ENCODE measurements at places on chromosomes 4 and X.

- DNase-seq: no peak
Observed at GRCh38 chr4:36172656-36173055, 71.7 kb downstream of the ARAP2 start.

DNA sequence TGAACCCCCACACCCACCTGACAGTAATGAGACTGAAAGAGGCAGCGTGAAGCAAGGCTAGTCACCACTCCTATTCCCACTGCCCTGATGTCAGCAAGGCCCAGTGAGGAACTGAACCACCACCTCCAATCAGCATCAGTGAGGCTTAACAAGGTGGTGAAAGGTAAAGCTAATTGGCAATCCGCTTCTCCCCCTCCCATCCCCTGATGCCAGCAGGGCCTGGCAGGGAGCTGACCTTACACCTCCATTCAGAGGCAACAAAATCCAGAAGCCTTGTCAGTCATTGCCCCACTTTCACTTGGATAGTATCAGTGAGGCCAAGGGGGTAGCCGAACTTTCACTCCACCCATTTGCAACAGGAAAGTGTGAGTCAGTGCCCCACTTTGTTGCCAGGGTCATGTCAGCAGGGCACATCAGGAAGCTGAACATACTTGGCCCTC lies 60.8 kb downstream of the AWAT2 start:
- DNase-seq: no peak

GRCh38 chrX:126165721-126166461 lies at the start of gene DCAF12L2:
TSS of gene DCAF12L2 (minus strand) at chrX:126166289. CDS start at chrX:126165924, 365 bp downstream.
- no peak for DNase-seq

DNA sequence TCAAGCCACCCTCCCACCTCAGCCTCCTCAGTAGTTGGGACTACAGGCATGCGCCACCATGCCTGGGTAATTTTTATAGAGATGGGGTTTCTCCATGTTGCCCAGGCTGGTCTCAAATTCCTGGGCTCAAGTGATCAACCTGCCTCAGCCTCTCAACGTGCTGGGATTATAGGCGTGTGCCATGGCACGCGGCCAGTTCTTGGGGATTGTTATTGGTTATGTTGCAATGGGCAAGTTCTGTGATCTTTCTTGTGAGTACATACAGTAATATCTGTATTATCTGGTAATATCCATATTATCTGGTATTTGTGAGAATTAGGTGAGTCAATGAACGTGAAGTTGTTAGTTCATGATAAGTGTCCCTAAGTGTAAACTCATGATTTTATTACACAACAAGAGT lies 90.3 kb upstream of the TBL1X start:
- DNase-seq: no peak

DNA sequence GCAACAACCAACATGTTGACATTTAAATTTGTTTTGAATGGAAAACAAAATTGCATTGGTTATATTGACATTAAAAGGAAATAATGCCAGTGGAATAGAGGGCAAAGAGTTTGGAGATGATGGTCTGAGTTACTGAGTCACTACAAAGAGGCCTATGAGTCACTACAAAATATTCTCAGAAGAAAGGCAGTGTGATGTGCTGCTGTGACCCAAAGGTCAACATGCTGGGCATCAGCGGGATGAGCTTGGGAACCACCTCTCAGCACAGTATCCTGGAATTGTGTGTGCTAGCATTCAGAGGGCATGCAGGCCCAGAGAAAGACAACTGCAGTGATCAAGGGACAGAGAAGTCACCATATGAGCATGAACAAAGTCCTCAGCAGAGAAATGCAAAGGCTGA lies 2.8 kb downstream of the CMC4 start:
- DNase-seq: no peak

GRCh38 chr4:3174371-3175338 lies 74.3 kb upstream of the MSANTD1 start:
- DNase-seq: no peak

DNA sequence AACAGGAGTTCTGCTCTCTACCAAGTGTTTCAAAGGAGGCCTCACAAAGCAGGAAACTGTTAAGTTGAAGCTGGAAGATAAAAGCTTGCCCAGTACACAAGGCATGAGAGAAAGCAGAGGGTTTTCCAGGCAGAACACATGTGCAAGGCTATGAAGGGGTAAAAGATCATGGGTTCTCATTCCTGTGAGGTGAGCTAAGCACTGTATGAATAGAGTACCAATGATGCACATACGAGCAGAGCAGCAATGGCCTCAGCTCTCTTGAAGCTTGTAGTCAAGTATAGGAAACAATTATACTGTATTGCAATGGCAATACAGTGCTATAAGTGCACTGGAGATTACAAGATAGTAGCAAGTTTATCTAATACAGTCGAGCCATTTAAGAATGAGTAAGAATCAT lies 18.0 kb downstream of the TTC29 start:
- DNase-seq: no peak

- DNase-seq: no peak
Observed at GRCh38 chrX:32137525-32137924, 1065.7 kb upstream of the FTHL17 start.

DNA sequence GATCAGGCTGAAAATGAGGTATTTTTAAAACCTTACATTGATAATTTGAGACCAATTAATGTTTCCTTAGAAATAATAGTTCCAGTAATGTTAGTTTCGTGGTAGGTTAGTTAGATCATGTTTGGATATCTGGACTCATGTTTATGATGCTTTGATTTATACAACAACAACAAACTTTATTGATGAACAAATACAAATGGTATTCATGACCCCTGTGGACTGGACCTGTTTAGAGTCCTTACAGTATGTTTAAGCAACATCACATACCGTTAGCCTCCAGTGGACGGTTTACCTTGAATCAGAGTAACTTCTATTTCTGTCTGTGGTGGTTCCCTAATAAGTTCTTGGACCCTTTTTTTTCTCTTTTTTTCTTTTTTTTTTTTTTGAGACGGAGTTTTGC lies 18.0 kb downstream of the ZRSR2 start:
- DNase-seq: no peak

DNA sequence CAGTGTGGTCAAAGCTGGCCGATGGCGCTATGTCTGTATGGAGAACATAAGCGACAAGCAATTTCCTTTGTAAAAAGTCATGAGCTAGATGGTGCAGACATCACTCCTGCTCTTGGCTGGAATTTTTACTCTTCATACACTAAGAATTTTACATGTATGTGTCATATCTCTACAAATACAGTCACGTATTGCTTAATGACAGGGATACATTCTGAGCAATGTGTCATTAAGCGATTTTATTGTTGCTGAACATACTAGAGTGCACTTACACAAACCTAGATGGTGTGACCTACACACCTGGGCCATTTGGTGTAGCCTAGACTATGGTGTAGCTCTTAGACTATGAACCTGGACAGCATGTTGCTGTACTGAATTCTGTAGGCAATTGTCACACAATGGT lies 185.4 kb downstream of the SOWAHB start:
- no peak for DNase-seq

- DNase-seq: no peak
Observed at GRCh38 chr4:74369855-74370254, 4.9 kb downstream of the EREG start.

- DNase-seq: no peak
Observed at GRCh38 chr4:141081921-141082395, 51.3 kb downstream of the RNF150 start.

GRCh38 chr4:88857588-88857987 lies 160.0 kb upstream of the NAP1L5 start:
- DNase-seq: no peak

DNA sequence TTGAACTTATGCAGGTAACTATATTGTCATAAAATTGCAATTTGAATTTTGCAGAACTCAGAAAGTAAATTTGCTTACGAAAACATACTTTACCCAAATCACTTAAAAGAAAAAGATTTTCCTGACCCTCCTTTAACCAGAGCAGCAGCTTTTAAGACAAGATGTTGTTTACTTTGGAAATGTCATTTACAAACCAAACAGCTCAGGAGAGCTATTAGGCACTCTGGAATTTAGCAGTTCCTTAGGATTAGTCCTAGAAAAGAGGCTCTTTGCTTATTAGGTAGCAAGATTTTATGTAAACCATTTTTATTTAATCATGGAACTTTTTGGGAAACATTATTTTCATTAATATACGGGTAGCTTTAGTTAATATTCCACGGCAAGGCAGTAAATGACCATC lies 765.7 kb upstream of the POU3F4 start:
- no peak for DNase-seq

DNA sequence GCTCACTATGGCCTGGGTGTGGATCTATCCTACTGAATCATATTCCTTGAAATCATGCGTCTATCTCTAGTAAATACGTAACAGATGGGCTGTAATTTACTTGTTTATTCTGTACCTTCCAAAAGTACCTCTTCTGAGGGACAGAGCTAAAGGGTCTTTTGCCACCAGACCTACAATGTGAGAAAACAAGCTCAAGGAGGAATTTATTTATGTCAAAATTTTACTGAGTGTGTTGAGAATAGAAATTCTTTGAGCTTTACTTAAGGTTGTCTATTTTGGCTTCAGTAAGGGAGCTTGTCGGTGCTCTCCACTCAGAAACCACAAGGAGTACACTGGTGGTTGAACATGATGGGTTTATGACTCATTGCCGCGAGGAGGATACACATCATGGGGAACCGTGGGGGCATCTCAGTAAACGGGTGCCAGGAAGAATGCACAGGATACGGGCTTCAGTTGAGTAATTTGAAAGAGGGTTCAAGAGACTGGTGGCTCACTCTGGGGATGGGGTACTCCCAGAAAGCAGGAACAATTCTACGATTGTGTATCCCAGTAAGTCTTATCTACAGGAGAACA lies 3.0 kb downstream of the ANK2 start:
- no peak for DNase-seq

DNA sequence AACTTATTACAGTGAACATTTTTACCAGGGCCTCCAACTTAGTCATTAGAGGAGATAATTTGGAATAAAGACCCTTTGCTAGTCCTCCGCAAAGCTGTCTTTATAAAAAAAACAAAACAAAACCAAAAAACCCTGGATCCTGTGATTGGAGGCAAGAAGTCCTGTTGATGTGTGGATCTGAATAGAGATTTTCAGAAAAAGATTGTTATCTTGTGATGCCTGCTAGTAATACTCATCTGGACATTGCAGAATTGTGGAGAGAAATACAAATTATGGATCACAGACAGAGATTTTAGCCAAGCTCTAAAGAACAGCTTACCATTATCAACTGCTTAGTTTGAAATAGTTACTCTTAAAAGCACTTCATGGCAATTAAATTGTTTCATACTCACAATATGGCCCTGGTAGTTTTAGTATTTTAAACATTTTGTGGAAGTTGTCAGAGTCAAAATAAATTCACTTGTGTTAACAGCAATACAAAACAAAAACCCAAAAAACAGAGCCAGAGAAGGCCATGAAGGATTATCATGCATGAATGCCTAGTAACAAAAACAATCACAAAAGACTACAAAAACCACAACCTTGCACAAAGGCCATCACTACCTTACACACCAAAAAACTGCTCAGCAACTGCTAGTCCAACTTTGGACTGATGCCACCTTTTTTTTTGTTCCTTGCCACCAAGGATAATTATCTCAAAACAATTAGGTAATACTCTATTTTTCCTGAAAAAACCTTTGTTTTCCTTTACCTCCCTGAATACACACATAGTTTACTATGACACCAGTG lies 514.5 kb upstream of the SLIT2 start:
- no peak for DNase-seq

- DNase-seq: no peak
Observed at GRCh38 chr4:153620352-153620751, 63.7 kb upstream of the TLR2 start.

- DNase-seq: no peak
Observed at GRCh38 chr4:156196722-156197121, 243.1 kb upstream of the CTSO start.

- no peak for DNase-seq
Observed at GRCh38 chr4:42646013-42646784, 10.7 kb downstream of the ATP8A1 start.

DNA sequence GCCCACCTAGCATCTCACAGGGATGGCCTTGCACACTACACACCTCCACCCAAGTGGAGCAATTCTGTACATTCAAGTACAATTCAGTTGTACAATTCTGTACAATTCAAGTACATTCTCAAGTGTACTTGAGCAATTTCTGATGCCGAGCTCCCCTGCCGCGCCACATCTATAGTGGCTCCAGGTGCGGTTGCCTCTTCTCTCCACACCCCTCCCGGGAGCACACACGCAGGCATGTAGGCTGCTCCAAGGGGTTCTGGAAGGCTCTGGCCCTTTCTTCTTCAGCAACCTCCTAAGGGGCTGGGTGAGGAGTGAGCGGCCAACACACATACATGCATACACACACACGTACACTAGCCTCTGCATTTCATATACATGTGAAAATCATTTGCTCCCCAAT lies 18.9 kb upstream of the DUSP9 start:
- DNase-seq: no peak

DNA sequence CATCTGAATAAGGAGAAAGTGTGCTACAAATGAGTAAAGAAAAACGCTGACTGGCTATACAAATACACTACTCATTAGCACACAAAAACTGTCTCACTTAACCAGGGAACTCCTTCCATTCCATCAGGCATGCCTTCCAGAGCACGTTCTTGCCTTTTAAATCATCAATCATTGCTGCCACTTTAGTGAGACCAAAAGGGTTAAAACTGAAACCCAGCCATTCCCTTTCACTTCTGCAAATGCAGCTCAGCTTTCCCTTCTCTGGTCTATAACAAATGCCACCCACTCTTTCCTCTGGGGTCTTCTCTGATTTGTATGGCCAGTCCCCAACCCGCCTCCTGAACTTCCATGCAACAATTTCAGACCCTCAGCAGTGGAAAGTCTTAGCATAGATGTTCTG lies 231.5 kb downstream of the TRIML1 start:
- no peak for DNase-seq

GRCh38 chrX:149807747-149808458 lies 26.2 kb downstream of the MAGEA9 start:
- DNase-seq: no peak

- no peak for DNase-seq
Observed at GRCh38 chr4:104973708-104974107, 173.0 kb upstream of the TET2 start.

GRCh38 chr4:40992472-40993295 lies 221.7 kb downstream of the APBB2 start:
- DNase-seq: no peak

GRCh38 chrX:113726009-113726408 lies 857.9 kb upstream of the HTR2C start:
- DNase-seq: no peak

DNA sequence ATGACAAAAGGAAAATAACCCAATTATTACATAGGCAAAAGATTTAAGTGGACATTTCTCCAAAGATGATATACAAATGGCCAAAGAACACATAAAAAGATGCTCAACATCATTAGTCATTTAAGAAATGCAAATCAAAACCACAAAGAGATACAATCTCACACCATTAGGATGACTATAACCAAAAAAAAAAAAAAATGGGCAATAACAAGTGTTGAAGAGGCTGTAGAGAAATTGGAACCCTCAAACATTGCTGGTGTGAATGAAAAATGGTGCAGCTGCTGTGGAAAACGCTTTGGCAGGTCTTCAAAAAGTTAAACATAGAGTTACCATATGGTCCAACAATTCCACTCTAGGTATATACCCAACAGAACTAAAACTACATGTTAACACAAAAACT lies 5.6 kb upstream of the PRDX4 start:
- DNase-seq: no peak
